ENCODE measurements at places on chromosomes 12 and 14.

DNA sequence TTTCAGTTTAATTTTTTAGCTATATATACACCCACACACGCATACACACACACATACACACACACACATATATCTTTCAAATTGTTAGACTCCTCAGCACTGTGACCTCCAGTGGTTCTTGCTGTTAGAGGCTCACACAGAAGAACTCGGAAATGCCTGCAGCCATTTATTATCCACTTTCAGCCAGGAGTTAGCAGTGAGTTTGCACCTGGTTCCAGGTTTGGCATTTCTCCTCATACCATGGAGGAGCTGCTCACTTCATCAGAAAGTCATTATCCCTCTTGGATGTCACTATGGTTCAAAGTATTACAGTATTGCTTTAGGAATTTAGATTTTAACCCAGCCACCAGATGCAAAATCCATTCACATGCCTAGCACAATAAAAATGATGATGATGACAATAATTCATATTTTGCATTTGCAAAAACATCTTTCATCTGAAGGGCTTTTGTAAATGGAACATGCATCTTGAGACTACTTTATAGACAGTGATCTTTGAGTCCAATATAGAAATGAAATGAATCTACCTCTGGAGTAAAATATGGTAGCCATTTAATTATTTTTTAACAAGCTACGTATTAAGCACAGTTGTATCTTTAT lies 42.3 kb downstream of the NPAS3 start:
- DNase-seq = no peak

DNA sequence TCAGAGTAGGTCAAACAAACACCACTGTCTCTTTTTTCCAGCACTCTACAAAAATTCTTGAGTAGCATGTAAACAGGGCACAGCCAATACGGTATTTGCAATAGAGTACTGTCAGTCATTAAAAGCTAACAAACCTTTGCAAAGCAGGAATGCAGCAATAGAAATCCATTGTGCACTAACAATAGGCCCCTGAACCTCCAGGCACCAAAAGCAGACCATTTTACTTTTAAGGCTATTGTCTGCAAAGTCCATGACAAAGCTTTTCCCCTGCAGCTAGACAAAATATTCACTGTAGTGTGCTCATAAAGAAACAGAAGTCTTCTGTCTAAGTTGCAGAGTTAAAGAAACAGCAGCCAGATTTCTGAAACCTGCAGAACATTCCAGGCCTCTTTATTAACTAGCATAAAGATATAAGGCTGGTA lies 191.9 kb downstream of the SOX5 start:
- no peak for DNase-seq

- DNase-seq = no peak
These were observed 440.9 kb downstream of the NAV3 start for GRCh38 chr12:78271546-78271945.

DNA sequence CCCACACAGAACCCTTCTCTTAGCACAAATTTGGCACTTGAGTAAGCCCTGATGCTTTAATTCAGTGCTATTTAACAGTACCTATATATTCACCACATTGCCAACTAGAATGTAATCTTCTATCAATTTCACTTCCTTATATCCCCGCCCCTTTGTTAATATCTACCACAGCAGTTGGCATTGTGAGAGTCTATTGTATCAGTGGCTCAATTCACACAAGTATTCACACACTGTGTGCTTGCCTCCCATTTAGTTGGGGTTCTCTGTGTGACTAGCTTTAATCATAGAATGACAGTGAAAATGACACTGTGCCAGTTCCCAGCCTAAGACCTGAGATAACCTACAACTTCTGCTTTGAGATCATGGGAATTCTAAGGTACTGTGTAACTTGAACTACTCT lies 103.1 kb downstream of the SEC23A start:
- DNase-seq = no peak

DNA sequence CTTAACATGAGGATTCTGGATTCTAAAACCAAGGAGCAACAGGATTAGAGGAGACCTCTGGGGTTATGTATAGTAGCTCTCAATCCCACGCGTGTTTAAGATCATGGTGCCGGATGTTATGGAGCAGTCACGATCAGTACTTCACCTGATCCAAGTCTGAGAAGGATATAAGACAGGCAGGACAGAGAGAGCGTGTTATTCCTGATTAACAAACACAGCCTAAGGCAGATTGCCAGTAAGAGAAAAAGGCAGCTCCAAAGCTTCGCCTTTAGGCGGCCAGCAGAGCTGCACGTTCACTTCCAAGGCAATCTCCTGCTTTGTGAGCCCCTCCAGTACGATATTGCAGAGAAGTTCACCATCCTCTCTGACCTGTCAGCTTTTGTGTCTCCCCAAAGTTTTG lies 5.5 kb downstream of the SETD3 start:
- DNase-seq = no peak

DNA sequence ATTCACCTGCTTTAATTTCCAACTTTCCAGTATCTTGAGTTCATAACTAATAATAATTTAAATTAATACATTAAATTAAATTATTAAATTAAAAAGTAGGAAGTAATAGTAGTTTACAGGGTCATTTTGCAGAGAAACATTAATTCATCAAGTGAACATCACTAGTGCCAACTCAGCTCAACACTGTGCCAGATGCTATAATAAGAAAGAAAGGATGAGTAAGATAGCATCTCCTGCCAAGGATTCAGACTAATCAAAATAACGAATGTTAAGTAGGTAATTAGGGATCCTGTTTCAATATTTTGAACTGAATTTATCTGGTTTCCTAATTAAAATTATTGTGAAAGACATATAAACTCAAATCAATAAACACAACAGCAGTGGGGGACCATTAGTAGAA lies 596.7 kb downstream of the SLC6A15 start:
- peak; percentile 88 for DNase-seq
